ENCODE measurements at places on chromosomes 2 and 18.

GRCh38 chr2:45944074-45944473 is 292.6 kb downstream of the PRKCE start:
- DNase-seq: no peak

GRCh38 chr2:62923242-62923641 is 127.4 kb upstream of the OTX1 start:
- DNase-seq: no peak

- peak; percentile 53 for DNase-seq
Observed at GRCh38 chr18:23259701-23260681, 124.7 kb downstream of the CABLES1 start.

GRCh38 chr18:55206927-55207326 is 247.7 kb upstream of the CCDC68 start:
- no peak for DNase-seq

GRCh38 chr2:100542418-100542817 is 20.4 kb upstream of the PDCL3 start:
- DNase-seq: no peak

DNA sequence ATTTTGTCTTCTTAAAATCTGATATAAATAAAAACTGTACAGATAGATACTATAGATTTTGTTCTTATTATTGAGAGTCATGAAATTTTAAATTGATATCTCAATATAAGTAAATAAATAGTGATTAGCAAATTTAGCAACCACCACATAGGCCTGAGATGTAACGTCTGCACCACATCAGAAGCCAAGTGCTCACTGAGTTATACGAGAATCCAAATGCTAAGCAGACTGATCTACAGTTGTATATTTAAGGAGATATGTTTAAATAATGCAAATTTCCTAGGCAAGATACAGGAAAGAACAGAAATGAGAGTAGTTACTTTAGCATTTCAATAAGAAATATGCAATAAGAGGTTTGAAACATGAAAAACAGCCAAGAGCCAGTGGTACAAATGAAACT is 85.2 kb upstream of the UNC80 start:
- no peak for DNase-seq

DNA sequence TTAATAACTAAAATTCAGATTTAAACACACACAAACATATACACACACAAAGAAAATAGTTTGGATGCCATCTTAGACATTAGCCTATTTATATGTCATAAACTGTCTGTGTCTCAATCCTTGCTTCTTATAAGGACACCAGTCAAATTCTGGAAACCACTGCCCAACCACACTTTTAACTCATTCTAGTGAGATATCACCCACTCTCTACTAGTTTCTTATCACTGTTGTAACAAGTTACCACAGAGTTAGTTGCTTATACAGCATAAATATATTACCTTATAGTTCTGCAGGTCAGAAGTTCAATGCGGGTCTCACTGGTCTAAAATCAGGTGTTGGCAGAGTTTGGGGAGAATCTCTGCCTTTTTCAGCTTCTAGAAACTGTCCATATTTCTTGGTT is 239.1 kb downstream of the MTX2 start:
- DNase-seq: no peak

GRCh38 chr2:196927376-196928225 is 1.1 kb upstream of the PGAP1 start:
- peak; percentile 33 for DNase-seq

- no peak for DNase-seq
Observed at GRCh38 chr2:236161531-236161930, 6.7 kb downstream of the GBX2 start.

- no peak for DNase-seq
Observed at GRCh38 chr2:166376873-166377272, 1.1 kb upstream of the SCN9A start.

GRCh38 chr2:31161637-31162036 is 23.4 kb upstream of the GALNT14 start:
- DNase-seq: no peak

GRCh38 chr2:172947461-172948153 is 128.0 kb upstream of the MAP3K20 start:
- no peak for DNase-seq

DNA sequence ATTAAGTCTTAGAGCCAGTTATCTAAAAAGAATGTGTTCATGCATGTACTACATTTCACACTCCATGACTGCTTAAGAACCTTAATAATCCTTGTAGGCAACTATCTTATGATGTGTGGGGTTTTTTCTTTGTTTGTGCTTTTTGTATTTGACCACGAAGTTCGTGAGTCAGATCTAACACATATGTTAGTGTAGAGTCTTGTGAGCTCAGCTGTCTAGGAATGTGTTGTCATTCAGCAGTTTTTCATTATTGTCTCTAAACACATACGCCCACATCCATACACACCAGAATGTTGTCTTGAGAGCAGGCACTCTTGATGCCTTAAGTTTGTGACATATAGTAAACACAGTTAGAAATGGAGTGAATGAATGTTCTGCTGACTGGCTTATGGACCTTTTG is 38.4 kb downstream of the CAB39 start:
- no peak for DNase-seq

GRCh38 chr2:70988726-70989648 is 5.7 kb downstream of the TEX261 start:
- DNase-seq: no peak

DNA sequence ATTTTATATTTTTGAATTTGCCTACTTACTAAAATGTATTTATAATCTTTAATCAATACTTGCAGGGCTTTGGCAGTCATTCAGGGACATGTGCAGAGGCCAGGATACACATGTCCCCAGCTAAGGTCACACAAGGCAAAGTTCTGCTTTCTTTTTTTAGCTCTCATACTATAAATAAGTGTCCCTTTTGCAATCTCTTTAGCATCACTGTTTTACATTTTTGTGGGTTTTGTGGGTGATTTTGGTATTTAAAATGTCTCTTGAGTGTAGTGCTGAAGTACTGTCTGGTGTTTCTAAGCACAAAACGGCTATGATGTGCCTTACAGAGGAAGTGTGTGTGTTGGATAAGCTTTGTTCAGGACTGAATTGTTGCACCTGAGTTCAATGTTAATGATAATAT is 309.0 kb upstream of the GULP1 start:
- peak; percentile 73 for DNase-seq

- no peak for DNase-seq
Observed at GRCh38 chr2:59322005-59322404, 1080.9 kb upstream of the FANCL start.

Measured in GM04504 (cell line).